Small intestine (tissue), 16 donors: ENCODE measurements at places on chromosomes 16 and 17. TPM values are rescaled to one million over a fixed set of nuclear protein-coding genes. Genes with fewer than 3 reads are reported as not detected.

ADCY7 gene
- 6.3 TPM for polyA plus RNA-seq

CCL16 gene
- polyA plus RNA-seq: 0.21 TPM

APOBR gene
- polyA plus RNA-seq: 1.9 TPM

CACNG5 gene
- not detected for polyA plus RNA-seq

TMEM106A gene
- 0.22 TPM for polyA plus RNA-seq

TUBB3 gene
- polyA plus RNA-seq: 2.7 TPM

WFDC1 gene
- 4.4 TPM for polyA plus RNA-seq

CCL15 gene
- 51.9 TPM for polyA plus RNA-seq

IGF2BP1 gene
- 0.30 TPM for polyA plus RNA-seq

CX3CL1 gene
- polyA plus RNA-seq: 25.4 TPM

CFAP52 gene
- polyA plus RNA-seq: not detected

WNK4 gene
- polyA plus RNA-seq: 25.6 TPM

SLC12A3 gene
- not detected for polyA plus RNA-seq

DNASE1L2 gene
- polyA plus RNA-seq: 0.55 TPM

XYLT1 gene
- polyA plus RNA-seq: 2.5 TPM

ARL17A gene
- polyA plus RNA-seq: 23.3 TPM

SLC5A11 gene
- 32.4 TPM for polyA plus RNA-seq

ZG16 gene
- 4.8 TPM for polyA plus RNA-seq

SLC13A2 gene
- polyA plus RNA-seq: 148 TPM

SLC6A4 gene
- polyA plus RNA-seq: 26.0 TPM

LDHD gene
- polyA plus RNA-seq: 8.7 TPM

TPSG1 gene
- polyA plus RNA-seq: 9.2 TPM

CYTH1 gene
- 39.3 TPM for polyA plus RNA-seq

PER1 gene
- 79.4 TPM for polyA plus RNA-seq

CLTC gene
- polyA plus RNA-seq: 91.6 TPM

EDC4 gene
- polyA plus RNA-seq: 76.5 TPM

CDK5R1 gene
- 1.3 TPM for polyA plus RNA-seq

VPS35 gene
- 36.1 TPM for polyA plus RNA-seq

ASGR2 gene
- polyA plus RNA-seq: 0.81 TPM

ST6GALNAC2 gene
- not detected for polyA plus RNA-seq

PHOSPHO1 gene
- polyA plus RNA-seq: 0.64 TPM

TBC1D3E gene
- polyA plus RNA-seq: not detected

CCL2 gene
- polyA plus RNA-seq: 20.8 TPM

SDK2 gene
- polyA plus RNA-seq: under 0.01 TPM

ADGRG3 gene
- polyA plus RNA-seq: 8.6 TPM

TTLL6 gene
- polyA plus RNA-seq: 3.2 TPM

PITPNC1 gene
- polyA plus RNA-seq: 3.3 TPM

CARD14 gene
- polyA plus RNA-seq: 0.81 TPM

KRTAP17-1 gene
- polyA plus RNA-seq: not detected

FBXL16 gene
- polyA plus RNA-seq: 1.3 TPM
